Stimulated activated CD8-positive, alpha-beta memory T cell treated with anti-CD3 and anti-CD28 coated beads, Interleukin-15, amount 100 ng/mL, for 48 hours (primary cell): ENCODE measurements at places on chromosomes 3 and 15.

DNA sequence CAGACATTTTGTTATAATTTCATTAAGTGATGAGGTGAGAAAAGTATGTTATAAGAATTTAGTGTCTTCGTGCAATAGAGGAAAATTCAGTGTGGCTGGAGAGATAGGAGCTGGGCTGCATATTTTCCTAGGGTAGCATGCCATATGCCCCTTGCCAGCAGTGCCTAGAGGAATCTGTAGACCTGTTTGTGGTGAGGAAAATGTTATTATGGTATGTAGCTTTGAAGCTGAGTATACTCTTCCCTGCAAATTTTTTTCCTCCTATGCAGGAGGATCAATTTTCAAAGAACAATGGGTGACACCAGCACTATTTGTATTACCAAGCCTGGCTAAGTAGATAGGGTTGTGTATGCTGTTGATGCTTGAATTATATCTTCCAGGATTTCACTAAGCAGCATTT is 200.6 kb downstream of the EDEM1 start:
- DNase-seq, result no peak

GRCh38 chr3:39435006-39435748 is 28.7 kb downstream of the RPSA start:
- DNase-seq, result no peak

- no peak for DNase-seq
Observed at GRCh38 chr3:66948041-66948440, 50.1 kb upstream of the KBTBD8 start.

DNA sequence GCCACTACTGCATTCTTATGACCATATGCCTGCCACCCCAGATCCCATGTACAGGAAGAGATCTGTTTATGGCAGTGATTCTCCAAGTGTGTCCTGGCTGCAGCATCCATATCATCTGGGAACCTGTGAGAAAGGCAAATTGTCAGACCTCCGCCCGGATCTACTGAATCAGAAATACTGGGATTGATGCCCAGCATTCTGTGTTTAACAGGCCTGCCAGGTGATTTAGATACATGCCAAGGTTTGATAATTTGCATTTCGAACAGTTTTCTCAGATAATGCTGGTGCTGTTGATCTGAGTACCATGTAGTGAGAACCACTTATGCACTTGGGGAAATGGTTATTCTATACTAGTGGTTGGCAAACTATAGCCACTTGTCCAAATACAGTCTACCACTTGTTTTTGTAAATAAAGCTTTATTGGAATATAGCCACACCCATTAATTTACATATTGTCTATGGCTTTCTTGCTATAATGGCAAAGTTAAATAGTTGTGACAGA is 165.4 kb downstream of the SSR3 start:
- DNase-seq, result no peak

- DNase-seq, result no peak
Observed at GRCh38 chr15:83275412-83275811, 9.1 kb downstream of the BNC1 start.

GRCh38 chr15:99514306-99514705 is 51.5 kb upstream of the MEF2A start:
- DNase-seq, result no peak

GRCh38 chr15:48564690-48565089 is 80.8 kb downstream of the FBN1 start:
- no peak for DNase-seq

- no peak for DNase-seq
Observed at GRCh38 chr3:189338366-189338765, 166.6 kb downstream of the TPRG1 start.

- DNase-seq, result no peak
Observed at GRCh38 chr15:90957031-90957790, 2.5 kb downstream of the RCCD1 start.

GRCh38 chr3:47016086-47016933 is 36.8 kb downstream of the NBEAL2 start:
- no peak for DNase-seq

DNA sequence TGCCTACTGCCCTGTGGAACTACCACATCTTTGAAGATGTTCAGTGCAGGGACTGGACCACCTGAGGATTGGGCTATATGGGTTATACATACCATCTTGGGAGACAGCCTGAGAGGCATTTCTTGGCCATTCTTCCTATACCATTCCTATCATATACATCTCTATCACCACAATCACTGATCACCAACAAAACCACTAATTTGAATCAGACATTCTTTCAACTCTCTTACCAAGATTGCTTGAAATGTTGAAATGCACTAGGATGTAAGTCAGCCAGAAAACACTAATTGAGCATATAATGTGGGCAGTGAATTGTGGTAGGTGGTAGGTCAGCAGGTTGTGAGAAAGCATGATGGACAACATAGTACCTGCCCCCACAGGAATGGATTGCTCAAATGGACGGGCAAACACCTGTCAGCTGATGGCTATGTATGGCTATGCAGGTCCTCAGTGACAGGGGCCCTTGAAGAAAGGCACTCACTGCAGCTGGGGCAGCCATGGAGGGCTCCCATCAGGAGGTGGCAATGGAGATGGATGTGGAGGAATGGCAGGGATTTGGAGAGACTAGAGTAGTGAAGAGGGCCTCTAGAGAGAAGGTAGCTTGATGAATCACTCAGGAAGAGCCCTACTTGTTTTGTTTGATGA is 49.1 kb downstream of the AMOTL2 start:
- no peak for DNase-seq

DNA sequence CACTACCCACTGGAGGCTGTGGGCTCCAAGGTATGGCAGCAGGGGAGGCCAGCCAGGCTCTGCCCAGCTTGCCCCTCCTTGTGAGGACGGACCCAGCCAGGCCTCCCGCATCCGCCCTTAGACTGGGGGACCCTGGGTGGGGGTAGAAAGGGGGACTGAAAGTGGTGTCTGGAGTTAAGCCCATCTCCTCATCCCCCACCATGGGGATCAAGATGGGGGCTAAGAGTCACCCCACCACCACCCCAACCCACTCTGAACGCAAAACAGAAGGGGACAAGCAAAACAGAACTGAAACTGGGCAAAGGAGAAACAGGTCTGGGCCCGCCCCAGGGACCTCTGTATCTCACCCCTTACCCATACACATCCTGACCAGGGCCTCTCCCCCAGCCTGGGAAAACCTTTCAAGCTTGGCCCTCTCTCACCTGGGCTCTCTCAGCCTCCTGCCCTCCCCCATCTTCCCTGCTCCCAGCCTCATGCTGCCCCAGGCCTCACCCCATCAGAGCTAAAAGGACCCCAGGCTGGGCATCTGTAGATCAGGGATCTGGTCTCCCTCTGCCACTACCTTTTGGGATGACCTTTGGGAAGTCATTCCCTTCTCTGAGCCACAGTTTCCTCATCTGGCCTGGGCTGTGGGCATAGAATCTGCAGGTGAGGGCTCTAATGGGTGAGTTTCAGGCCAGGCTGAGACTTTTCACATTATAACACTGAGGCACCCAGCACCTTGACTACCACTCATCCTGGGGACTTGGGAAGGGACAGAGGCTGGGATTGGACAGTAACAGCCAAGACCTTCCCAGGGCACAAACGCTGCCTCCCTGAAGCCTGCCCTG is 30.0 kb upstream of the CYP11A1 start:
- no peak for DNase-seq

- no peak for DNase-seq
Observed at GRCh38 chr15:65204931-65205660, 6.2 kb downstream of the CILP start.

DNA sequence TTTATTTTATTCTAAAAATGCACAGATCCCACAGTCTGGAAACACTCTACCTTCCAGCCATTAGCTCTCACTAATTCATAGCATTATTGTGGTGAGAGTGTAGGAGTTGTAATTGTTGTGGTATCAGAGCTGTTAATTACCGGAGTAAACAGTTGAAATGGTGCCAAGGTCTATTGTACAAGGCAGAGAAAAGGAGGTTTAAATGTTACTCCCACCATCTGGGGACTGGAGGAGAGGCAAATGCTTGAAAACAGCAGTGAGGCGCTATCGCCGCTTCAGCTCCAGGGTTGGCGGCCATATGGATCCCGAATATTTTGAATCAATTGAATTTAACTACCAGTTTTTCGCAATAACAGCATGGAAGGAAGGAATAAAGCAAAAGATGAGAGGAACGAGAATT is 113.1 kb upstream of the C15orf61 start:
- DNase-seq, result no peak

DNA sequence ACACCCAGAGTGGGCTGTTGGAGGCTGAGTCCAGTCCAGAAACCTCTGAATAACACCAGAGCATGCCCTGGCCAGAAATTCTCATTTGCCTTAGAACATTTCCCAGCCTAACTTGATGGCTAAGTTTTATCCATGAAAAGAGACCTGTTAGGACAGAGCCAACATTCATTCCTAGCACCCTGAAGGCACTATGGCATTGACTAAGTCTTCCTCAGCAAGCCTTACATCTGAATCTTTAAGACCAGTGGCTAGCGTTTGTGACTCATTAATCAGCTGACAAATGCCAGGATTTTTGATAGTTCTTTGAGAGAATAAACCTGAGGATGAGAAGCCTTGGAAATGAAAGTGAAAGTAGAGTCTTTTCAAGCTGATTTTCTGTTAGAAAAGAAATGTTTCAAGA is 1087.1 kb upstream of the ALCAM start:
- no peak for DNase-seq

DNA sequence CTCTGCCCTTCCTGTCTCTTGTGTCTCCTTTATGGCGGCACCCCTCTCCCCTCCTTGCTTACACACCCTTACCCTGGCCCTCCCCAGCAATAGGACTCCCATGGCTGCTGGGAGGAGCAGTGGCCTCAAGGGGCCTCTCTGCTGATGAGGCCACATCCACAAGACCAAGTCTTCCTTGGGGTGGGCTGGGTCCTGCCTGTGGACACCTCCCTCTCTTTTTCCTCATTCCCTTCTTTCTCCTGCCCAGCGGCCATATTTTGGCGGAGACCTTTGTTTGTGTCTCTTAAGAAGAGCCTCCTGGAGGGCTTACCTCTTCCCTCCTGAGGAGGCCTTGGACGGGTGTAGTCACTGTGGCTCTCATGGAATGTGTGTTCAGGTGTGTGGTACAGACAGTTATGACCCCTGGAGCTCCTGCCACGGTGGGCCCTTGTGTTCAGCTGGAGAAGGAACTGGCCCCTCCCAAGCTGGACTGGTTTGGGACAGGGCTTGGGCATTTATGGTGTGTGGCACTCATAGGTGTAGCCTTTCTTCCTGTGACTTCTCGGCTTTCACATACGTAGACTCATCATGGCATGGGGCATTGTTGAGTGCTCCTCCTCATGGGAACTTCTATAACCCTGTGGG is 56.6 kb upstream of the APEH start:
- DNase-seq, result no peak

- DNase-seq, result no peak
Observed at GRCh38 chr3:53744351-53744750, 101.9 kb downstream of the CHDH start.

DNA sequence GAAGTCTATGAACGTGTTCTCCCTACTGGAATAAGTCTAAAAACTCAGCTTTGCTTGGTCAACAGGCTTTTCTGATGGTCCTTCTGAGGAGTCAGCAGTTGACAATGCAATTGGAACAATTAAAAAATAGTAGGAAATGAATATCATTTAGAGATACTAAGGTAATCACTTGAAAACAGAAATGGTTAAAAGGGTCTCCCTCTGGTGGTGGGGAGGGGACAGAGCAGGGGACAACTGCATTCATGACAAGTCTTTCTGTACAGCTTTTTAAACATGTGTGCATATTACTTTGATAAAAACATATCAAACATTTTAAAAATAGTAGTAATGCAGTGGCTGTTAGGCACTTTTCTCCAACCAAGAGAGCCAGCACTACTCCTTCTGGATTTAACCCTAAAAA is 119.9 kb upstream of the FHIT start:
- no peak for DNase-seq

- DNase-seq, result peak; percentile 90
Observed at GRCh38 chr3:126703512-126704493, at the start of gene CHCHD6. Gene CHCHD6, plus strand, starts transcription at chr3:126704240. Its CDS starts 73 bp downstream, at chr3:126704313.

DNA sequence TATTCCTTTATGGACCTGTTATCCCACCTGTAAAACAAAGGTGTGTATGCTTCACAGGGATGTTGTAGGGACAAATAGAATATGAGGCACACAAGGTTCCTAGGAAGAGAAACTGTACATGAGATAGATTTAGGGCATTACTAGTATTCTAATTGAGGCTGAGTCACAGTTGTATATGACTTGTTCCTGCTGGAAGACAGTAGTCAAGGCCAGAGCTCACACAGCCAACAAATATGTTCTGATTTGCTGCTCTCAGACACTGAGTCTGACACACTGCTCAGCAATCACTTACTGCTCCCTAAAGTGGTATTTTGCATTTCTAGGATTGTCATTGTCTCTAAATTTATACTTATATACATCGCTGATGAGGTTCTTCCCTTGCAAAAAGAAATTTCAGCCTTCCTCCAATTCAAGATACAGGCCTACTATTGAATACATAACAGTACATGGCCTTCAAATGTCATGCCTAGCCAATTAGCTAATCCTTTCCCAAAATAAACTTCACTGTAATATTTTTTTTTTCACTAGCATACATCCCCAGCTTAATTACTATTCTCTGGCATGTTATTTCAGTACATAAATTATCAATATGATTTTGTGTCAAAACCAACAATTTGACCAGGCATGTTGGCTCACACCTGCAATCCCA is 69.8 kb downstream of the TIGIT start:
- no peak for DNase-seq

GRCh38 chr15:42848846-42849245 is 71.7 kb downstream of the TTBK2 start:
- DNase-seq, result no peak

- no peak for DNase-seq
Observed at GRCh38 chr15:25244731-25245585, 193.9 kb downstream of the UBE3A start.

DNA sequence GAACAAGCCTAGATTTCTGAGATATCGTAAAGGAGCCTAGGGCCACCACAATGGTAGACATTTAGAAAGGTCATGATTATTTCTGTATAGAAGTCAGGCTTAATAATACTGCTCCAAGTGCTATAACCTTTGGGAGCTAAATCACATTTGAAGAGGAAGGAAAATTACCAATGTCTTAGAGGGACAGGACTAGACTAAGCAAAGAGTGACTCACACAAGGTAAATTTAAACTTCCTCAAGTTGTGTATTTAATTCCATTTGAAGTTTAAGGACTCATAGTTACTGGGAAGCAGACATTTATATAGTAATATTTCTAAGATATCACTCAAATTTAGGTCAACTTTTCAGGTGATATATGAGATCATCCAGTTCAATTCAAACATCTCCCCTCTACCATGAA is 227.6 kb upstream of the MME start:
- DNase-seq, result no peak
